ENCODE measurements at places on chromosomes 7 and 10. TPM values are rescaled to one million over a fixed set of nuclear protein-coding genes. Genes with fewer than 3 reads are reported as not detected.

The KCP gene
- polyA plus RNA-seq = 3.3 TPM

The CLRN3 gene
- 13.5 TPM for polyA plus RNA-seq

The TBX20 gene
- polyA plus RNA-seq = 4.5 TPM

- H3K27ac ChIP-seq = no peak overlapping the region
- no peaks in the 10 kb centered on the region for H3K4me1 ChIP-seq
- no peak for DNase-seq
- H3K4me3 ChIP-seq = no peak overlapping the region
- no peaks in the 10 kb centered on the region for H3K36me3 ChIP-seq
Observed at GRCh38 chr7:11155883-11156282, 182.2 kb downstream of the PHF14 start.

- peak within 1 kb of the TSS; percentile 87 for H3K4me3 ChIP-seq
- H3K27me3 ChIP-seq = no peaks in the 10 kb centered on the region
- DNase-seq = peak; percentile 98
- no peaks in the 10 kb centered on the region for H3K36me3 ChIP-seq
- peaks cover 17% of the 10 kb centered on the region for H3K4me1 ChIP-seq
- H3K27ac ChIP-seq = peak within 1 kb of the TSS; percentile 89
Observed at GRCh38 chr7:73522105-73522872, at the start of gene BAZ1B. Gene BAZ1B, minus strand, starts transcription at chr7:73522293. Its CDS starts 360 bp downstream, at chr7:73521933.

GRCh38 chr10:108388706-108389105, 1224.2 kb upstream of the SORCS1 start:
- no peak for DNase-seq
- H3K36me3 ChIP-seq = no peaks in the 10 kb centered on the region
- no peak overlapping the region for H3K4me3 ChIP-seq
- no peaks in the 10 kb centered on the region for H3K4me1 ChIP-seq

DNA sequence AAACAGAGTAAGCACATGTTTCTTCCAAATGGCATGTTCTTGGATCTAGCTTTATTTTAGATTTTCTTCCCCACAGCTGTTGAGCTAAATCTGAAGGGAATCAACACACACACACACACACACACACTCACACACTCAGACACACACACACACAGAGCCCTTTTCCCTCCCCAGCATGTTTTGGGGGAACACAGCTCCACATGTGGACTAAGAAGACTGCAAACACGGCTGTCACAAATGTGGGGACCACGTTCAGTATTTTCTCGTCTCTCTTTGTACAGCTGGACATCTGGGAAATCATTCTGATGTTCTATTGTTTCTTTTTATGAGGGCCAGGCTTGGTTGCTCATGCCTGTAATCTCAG, 116.3 kb downstream of the ABLIM1 start:
- no peak for DNase-seq
- H3K4me3 ChIP-seq = no peak overlapping the region
- H3K27ac ChIP-seq = peak overlapping the region; percentile 66
- H3K27me3 ChIP-seq = no peaks in the 10 kb centered on the region

GRCh38 chr7:106023369-106024322, 60.6 kb downstream of the CDHR3 start:
- H3K4me1 ChIP-seq = peaks cover 9% of the 10 kb centered on the region
- H3K4me3 ChIP-seq = no peak overlapping the region
- no peaks in the 10 kb centered on the region for H3K36me3 ChIP-seq
- no peak for DNase-seq
- H3K27ac ChIP-seq = no peak overlapping the region
- H3K27me3 ChIP-seq = no peaks in the 10 kb centered on the region

- no peak overlapping the region for H3K4me3 ChIP-seq
- H3K27ac ChIP-seq = no peak overlapping the region
- H3K36me3 ChIP-seq = no peaks in the 10 kb centered on the region
- DNase-seq = no peak
- H3K4me1 ChIP-seq = no peaks in the 10 kb centered on the region
Observed at GRCh38 chr10:14396411-14397048, 65.8 kb upstream of the FRMD4A start.
